Activated T-cell treated with anti-CD3 and anti-CD28 coated beads for 24 hours (primary cell): ENCODE measurements at places on chromosomes 13 and 19.

DNA sequence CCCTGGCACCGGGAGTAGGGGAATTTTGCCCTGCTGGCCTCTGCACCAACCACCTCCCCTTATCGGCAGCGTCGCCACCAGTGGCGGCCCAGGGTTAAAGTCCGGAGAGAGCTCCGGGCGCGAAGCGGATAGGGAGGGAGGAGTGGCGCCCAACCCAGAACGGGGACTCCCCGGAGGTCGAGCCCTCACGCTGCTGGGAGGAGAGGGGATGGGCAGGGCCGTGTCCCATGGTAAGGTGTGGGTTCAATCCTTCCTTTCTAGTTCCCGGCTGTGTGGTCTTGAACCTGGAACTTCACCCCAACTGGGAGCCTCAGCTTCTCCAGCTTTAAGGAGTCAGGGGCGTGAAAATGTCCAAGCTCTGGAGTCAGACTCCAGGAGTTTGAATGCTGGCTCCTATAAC is 23.3 kb upstream of the BCL3 start:
- DNase-seq, result no peak

- no peak for DNase-seq
Observed at GRCh38 chr13:79659121-79659521, 178.2 kb downstream of the NDFIP2 start.

DNA sequence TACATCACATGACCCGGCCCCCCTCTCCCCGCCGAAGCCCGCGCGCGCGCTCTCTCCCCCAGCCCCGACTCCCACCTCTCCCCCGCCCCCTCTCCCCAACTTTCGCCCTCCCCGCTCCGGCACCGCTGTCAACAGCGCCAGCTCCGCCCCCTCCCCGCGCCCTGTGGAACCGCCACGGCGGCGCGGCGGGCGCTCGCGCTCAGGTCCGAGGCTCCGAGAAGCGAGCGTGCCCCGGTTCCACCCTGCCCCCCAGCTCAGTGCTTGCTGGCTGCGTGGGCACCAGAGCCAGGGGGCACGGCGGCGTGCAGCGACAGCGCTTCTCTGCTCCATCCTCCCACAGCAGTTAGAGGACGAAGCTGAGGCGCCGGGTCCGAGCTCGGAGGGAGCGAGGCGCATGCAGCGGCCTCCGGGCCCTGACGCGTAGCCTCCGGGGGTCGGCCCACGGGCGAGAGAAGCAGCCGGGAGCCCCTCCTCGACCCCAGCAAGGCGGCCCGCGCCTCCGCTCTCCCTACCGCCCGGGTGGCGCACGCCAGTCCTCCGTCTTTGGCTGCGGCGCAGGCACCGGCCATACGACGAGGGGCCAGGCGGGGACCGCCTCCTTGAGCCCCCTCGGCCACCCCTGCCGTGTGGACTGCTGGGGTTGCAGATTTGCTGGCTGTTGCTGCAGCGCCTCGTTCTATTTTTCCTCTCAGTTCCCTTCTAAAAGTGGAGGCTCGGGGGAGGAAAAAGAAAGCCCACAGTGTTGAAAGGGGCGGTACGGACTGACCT is 109.5 kb downstream of the KCNRG start:
- peak; percentile 87 for DNase-seq

- no peak for DNase-seq
Observed at GRCh38 chr19:18253716-18254115, 20.5 kb downstream of the IQCN start.

DNA sequence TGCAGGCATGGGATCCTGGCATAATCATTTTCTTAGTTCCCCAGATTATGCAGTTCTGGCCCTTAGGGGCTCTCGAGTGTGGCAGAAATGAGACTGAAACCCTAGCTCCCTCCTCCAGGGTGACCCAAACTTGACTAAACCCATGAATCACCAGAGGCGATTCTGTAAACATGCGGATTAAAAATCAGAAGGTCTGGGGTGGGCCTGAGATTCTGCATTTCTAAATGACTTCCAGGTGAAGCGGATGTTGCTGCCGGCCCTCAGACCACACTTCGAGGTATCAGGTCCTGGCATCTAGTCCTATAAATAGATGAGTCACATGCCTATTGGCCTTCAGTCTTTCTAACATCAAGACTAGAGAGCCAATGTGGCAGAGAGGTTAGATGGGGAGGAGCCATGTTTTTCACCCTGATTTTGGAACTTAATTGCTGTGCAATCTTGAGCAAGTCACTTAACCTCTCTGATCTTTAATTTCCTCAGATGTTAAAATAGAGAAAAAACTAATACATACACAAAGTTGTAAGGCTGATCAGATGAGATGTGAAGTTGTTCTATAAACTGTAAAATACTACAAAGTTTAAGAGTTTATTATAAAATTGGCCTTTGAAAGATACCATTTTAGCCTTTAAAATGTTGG is 431.2 kb downstream of the FOXO1 start:
- no peak for DNase-seq

- DNase-seq, result no peak
Observed at GRCh38 chr13:112634102-112634501, 46.1 kb upstream of the TUBGCP3 start.

DNA sequence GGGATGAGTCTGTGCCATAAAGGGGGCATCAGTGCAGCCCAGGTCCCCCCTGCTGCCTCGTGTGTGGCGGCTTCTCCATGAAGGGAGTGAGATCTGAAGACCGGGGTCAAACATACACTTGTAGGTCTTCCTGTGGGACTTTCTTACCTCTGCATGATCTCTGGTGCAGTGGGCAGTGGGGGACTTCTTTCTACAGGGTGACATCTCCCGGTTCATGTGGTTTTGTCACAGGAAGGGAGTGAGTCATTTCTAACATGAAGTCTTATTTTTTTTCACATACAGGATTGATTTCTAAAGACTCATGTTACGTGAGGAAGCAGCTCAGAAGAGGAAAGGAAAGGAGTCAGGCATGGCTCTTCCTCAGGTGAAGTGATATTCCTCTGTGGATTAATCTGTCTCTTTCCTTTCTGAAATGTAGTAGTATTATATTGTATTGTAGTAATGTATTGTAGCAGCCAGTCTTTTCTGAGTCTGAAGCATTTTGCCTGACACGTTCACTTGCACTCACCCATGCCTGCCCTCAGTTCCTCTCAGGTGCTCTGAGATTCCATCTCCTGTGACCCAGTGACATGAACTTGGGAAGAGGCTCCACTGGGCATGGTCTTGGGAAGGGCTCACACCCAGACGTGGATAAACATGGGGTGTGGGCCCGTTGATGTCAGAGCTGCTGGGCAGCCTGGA is 15.7 kb downstream of the ZNF808 start:
- no peak for DNase-seq

DNA sequence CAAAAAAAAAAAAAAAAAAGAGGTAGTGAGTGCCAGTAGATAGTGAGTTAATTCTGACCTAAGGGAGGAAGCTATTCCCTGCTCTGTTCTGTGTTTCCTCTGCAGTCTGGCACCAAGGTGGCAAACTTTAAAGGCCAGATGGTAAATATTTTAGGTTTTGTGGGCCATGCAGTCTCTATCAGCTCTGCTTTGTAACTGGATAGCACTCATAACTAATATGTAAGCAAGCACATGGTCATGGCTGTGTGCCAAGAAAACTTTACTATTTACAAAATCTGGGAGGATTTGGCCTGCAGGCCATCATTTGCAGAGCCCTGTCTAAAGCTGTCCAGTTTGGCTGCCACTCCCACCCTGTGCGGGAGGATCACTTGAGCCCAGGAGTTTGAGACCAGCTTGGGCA is 4.3 kb downstream of the PIN1 start:
- no peak for DNase-seq

DNA sequence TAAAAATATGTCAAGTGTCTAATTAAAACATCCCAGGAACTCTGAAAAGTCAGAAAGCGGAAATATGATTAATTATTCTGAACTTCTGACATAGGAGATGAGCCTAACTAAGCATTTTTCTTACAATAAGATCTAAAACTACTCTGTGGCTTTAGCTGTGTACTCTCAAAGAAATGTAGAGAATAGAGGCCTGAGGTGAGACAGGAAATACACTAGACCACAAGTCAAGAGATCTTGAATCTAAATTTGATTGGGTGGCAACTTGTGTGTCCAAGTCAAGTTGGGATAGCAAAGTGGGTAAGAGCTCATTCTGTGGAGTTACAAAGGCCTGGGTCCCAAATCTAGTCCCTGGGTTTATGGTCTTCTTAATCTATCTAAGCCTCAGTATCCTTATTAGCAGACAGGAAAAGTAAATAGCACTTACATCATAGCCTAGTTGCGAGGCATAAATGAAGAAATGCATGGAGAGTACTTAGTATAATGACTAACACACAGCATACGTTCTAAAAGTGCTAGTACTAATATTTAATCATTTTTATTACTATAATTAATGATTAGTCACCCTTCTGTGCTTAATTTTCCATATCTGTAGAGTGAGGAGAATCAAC is 9.4 kb upstream of the LRRC63 start:
- DNase-seq, result no peak

GRCh38 chr13:79307866-79308298 is 98.2 kb downstream of the RBM26 start:
- DNase-seq, result no peak

- peak; percentile 45 for DNase-seq
Observed at GRCh38 chr19:14091813-14092462, 1.4 kb upstream of the SAMD1 start.

DNA sequence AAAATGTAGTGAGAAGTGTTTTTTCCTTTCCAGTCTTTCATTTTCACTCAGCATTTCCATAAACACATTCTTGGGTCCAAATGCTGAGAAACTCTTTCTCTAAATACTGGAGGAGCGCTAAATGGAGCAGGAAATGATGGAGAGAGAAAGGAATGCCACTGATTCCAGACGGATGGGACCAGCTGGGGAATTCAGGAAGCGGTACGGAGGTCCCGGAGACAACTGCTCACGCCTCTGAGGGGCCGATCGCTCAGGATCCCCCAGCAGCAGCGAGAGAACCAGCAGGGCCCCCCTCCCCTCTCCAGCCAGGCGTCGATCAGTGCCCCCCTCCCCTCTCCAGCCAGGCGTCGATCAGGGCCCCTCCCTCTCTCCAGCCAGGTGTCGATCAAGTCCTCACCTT is 13.2 kb downstream of the RASA3 start:
- DNase-seq, result no peak

GRCh38 chr19:11125994-11126685 is 29.4 kb downstream of the SPC24 start:
- peak; percentile 59 for DNase-seq

- no peak for DNase-seq
Observed at GRCh38 chr19:53577968-53578367, 40.0 kb downstream of the ZNF331 start.

GRCh38 chr13:39484506-39485313 is 118.3 kb downstream of the LHFPL6 start:
- no peak for DNase-seq

- no peak for DNase-seq
Observed at GRCh38 chr13:108154421-108154858, 60.9 kb downstream of the LIG4 start.

DNA sequence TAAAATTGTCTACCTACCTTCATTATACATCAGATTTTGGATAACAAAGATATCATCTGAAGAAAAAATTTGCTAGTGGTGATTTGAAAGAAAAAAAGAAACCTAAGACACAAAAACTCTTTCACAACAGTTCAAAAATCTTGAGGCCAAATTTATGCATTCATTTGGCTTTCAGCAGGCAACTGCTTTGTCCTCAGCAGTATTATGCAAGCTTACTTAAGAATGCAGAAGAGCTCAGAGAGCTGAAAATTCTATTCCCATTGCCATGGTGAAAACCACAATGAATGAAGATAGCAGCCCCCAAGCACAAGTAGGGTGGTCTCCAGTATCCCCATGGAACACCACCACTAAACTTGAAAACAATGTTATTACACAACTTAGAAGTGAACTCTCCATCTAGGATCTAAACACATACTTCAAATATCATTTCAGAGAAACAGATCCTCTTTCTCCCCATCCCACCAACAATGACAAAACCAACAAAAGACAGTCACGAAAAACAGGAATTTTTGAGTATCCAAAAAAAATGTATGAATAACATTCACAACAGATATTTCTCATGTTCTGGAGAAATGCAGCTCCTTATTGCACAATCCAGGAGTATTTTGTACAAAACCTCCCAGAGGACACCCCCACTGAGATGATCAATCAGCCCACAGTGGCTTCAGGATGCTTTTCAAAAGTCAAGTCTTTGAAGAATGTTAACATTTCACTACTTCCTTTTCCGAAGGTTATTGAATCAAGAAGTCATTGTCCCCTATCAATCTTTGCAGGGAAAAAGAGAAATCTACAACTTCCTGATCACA is 192.7 kb downstream of the LHFPL6 start:
- no peak for DNase-seq

DNA sequence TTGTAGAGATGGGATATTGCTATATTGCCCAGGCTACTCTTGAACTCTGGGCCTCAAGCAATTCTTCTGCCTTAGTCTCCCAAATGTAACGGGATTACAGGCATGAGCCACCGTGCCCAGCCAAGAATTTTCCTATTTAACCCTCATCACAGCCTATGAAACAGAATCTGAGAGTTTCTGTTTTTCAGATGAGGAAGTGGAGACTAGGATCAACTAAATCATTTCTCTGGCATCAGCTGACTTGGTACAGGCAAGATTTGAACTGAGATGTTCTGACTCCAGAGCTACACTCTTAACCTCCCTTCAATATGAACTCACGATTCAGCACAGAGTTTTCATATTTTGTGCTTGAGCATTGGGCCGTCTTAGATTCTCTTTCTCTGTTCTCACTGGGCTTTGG is 8.1 kb downstream of the ZNF460 start:
- no peak for DNase-seq

GRCh38 chr19:8387688-8388611 is 2.2 kb upstream of the RAB11B start:
- no peak for DNase-seq

- no peak for DNase-seq
Observed at GRCh38 chr13:110286833-110287819, 19.8 kb downstream of the COL4A1 start.

GRCh38 chr19:55189403-55189835 is 9.3 kb upstream of the SYT5 start:
- DNase-seq, result no peak

GRCh38 chr13:34506796-34507195 is 435.3 kb upstream of the NBEA start:
- DNase-seq, result no peak

GRCh38 chr19:49071860-49072547 is 495 bp downstream of the KCNA7 start:
- DNase-seq, result no peak
